ENCODE measurements at places on chromosomes 2 and 18.

- no peak overlapping the region for H3K27ac ChIP-seq
- no peaks in the 10 kb centered on the region for H3K4me1 ChIP-seq
- H3K36me3 ChIP-seq = no peaks in the 10 kb centered on the region
- no peak overlapping the region for H3K4me3 ChIP-seq
Observed at GRCh38 chr2:176678571-176678970, 409.3 kb downstream of the MTX2 start.

DNA sequence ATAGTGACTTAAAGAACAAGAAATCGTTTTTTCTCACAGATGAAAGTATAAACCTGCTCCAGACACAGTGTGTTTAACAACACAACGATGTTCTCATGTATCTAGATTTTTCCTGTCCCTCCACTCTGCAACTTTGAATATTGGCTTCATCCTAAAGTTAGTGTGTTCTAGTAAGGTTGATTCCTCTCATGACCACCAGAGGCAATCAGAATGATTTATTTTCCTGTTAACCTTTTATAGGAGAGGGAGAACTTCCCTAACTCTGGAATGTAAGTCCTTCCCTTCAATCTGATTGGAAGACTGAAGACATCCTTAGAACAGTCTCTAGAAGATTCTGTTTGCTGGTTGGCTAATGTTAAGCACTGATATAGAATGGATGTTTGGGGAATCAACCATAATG lies 41.0 kb upstream of the TAF4B start:
- H3K4me3 ChIP-seq = no peak overlapping the region
- no peak for DNase-seq
- peaks cover 15% of the 10 kb centered on the region for H3K4me1 ChIP-seq

GRCh38 chr2:152385650-152386049 lies 50.7 kb downstream of the FMNL2 start:
- H3K27ac ChIP-seq = no peak overlapping the region
- no peak overlapping the region for H3K4me3 ChIP-seq
- no peak for DNase-seq
- peaks cover 6% of the 10 kb centered on the region for H3K27me3 ChIP-seq
- H3K36me3 ChIP-seq = no peaks in the 10 kb centered on the region

- no peak overlapping the region for H3K4me3 ChIP-seq
- H3K36me3 ChIP-seq = no peaks in the 10 kb centered on the region
- H3K4me1 ChIP-seq = peaks cover 2% of the 10 kb centered on the region
- no peak for DNase-seq
Observed at GRCh38 chr2:173407646-173408045, 53.0 kb downstream of the CDCA7 start.

- H3K4me1 ChIP-seq = no peaks in the 10 kb centered on the region
- H3K27me3 ChIP-seq = peaks cover 3% of the 10 kb centered on the region
- H3K36me3 ChIP-seq = no peaks in the 10 kb centered on the region
- H3K4me3 ChIP-seq = no peak overlapping the region
Observed at GRCh38 chr2:88669482-88670214, 21.8 kb upstream of the RPIA start.

GRCh38 chr18:55421615-55422419 lies 166.2 kb downstream of the TCF4 start:
- no peak overlapping the region for H3K4me3 ChIP-seq
- peaks cover 7% of the 10 kb centered on the region for H3K4me1 ChIP-seq
- H3K27me3 ChIP-seq = peaks cover 31% of the 10 kb centered on the region
- DNase-seq = no peak
- no peaks in the 10 kb centered on the region for H3K36me3 ChIP-seq

- no peaks in the 10 kb centered on the region for H3K36me3 ChIP-seq
- H3K27ac ChIP-seq = no peak overlapping the region
- H3K27me3 ChIP-seq = peaks cover 6% of the 10 kb centered on the region
Observed at GRCh38 chr18:2199060-2199459, 372.2 kb downstream of the METTL4 start.

- H3K4me3 ChIP-seq = peak overlapping the region; percentile 86
- peaks cover 30% of the 10 kb centered on the region for H3K4me1 ChIP-seq
- H3K27ac ChIP-seq = peak overlapping the region; percentile 79
- DNase-seq = no peak
Observed at GRCh38 chr2:218323526-218324472, 31.5 kb upstream of the TMBIM1 start.

GRCh38 chr2:16466821-16467151 lies 198.8 kb downstream of the CYRIA start:
- H3K36me3 ChIP-seq = no peaks in the 10 kb centered on the region
- DNase-seq = no peak
- H3K4me3 ChIP-seq = no peak overlapping the region
- H3K27ac ChIP-seq = no peak overlapping the region
- H3K27me3 ChIP-seq = peaks cover 20% of the 10 kb centered on the region

DNA sequence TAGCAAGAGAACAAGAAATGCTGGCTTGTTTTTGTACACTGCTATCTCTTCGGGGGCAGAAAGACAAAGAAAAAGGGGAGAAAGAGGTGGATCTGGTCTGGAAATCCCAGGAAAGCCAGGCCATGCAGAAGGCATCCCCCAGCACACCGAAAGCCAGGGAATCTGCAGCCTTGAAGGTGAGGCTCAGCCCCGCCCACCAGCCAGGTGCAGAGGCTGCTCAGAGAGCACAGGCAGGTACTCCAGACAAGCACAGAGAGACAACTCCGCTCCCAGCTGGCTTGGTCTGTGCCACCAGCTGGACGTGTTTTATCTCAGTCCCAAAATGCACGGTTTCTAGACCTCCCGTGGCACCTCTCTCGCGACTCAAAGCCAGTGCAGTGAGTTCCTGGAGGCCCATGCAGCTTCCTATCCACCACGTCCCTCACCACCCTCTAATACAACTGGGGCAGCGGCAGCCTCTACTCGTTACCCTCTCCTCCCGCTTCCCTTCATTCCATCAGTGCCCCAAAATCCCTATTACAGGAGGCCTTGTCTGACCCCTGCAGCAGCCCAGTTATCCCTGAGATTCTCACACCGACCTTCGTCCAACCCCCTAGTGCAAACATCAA lies 62.8 kb downstream of the HDAC4 start:
- H3K27me3 ChIP-seq = no peaks in the 10 kb centered on the region
- DNase-seq = no peak
- no peak overlapping the region for H3K4me3 ChIP-seq
- peaks cover 24% of the 10 kb centered on the region for H3K4me1 ChIP-seq

- H3K4me3 ChIP-seq = no peak overlapping the region
- no peak for DNase-seq
- peaks cover 15% of the 10 kb centered on the region for H3K4me1 ChIP-seq
- no peak overlapping the region for H3K27ac ChIP-seq
Observed at GRCh38 chr18:76963936-76964335, 141.6 kb downstream of the ZNF236 start.

- peaks cover 2% of the 10 kb centered on the region for H3K4me1 ChIP-seq
- no peak overlapping the region for H3K4me3 ChIP-seq
- H3K27me3 ChIP-seq = no peaks in the 10 kb centered on the region
- DNase-seq = no peak
- H3K27ac ChIP-seq = no peak overlapping the region
Observed at GRCh38 chr2:178265851-178266250, 71.5 kb downstream of the OSBPL6 start.

- no peak overlapping the region for H3K4me3 ChIP-seq
- no peak for DNase-seq
- H3K27ac ChIP-seq = no peak overlapping the region
- no peaks in the 10 kb centered on the region for H3K4me1 ChIP-seq
Observed at GRCh38 chr18:10928011-10928771, 221.2 kb downstream of the PIEZO2 start.

GRCh38 chr2:178345951-178346350 lies 105.0 kb downstream of the PRKRA start:
- H3K36me3 ChIP-seq = no peaks in the 10 kb centered on the region
- peaks cover 56% of the 10 kb centered on the region for H3K27me3 ChIP-seq
- no peak overlapping the region for H3K4me3 ChIP-seq
- H3K27ac ChIP-seq = no peak overlapping the region

DNA sequence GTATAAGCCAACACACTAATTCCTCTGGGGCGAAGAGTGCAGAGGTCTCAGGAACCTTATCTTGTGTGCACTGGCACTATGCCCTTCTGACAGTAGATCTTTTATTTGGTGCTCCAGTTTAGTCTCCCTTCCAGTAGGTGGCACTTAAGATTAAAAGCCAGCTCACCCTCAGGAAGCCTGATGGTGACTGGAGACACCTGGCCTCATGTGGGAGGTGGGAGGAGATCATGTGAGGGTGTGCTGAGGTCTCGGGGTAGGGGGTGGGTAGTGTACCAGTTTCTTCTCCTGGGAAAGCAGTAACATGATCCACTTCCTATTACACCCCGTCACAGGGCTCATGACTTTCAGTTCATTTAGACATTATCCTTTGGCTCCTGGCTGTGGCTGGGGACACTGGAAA lies 654.9 kb downstream of the ADCYAP1 start:
- no peaks in the 10 kb centered on the region for H3K4me1 ChIP-seq
- DNase-seq = no peak
- H3K27me3 ChIP-seq = peaks cover 3% of the 10 kb centered on the region
- H3K4me3 ChIP-seq = no peak overlapping the region
- H3K36me3 ChIP-seq = no peaks in the 10 kb centered on the region
- H3K27ac ChIP-seq = no peak overlapping the region

DNA sequence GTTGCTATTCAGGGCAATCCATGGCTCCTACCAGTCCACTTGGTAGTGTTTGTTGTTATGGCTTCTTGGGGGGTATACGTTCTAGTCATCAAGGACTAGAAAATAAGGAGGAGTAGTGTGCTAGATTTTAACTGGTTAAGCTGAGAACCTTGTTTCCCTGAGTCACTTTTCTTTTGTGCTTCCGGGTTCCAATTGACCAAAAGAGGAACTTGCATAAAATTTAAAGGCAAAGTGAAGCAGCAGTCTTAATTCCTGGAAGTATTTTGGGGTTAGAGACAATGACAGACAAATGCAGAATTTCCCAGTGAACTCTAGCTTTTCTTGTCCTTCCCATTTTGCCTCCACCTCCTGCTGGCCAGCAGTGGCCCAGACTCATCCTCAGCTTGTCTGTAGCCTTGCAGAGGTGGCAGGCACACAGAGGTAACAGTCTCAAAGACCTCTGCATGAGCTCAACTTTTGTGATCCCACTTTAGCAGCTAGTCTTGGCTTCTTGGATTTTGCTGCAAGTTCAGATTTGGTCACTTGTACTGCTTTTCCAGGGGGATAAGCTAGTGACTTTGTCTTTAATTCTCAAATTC lies 1105.8 kb upstream of the NXPH2 start:
- no peaks in the 10 kb centered on the region for H3K27me3 ChIP-seq
- no peak for DNase-seq
- H3K4me1 ChIP-seq = no peaks in the 10 kb centered on the region
- H3K4me3 ChIP-seq = no peak overlapping the region
- H3K36me3 ChIP-seq = no peaks in the 10 kb centered on the region
- no peak overlapping the region for H3K27ac ChIP-seq

GRCh38 chr2:103166456-103167324 lies 404.9 kb downstream of the TMEM182 start:
- no peak overlapping the region for H3K27ac ChIP-seq
- H3K4me3 ChIP-seq = no peak overlapping the region
- no peaks in the 10 kb centered on the region for H3K4me1 ChIP-seq
- H3K36me3 ChIP-seq = no peaks in the 10 kb centered on the region

- H3K4me3 ChIP-seq = no peak overlapping the region
- no peak overlapping the region for H3K27ac ChIP-seq
- H3K27me3 ChIP-seq = peaks cover 4% of the 10 kb centered on the region
- H3K36me3 ChIP-seq = no peaks in the 10 kb centered on the region
- no peak for DNase-seq
- H3K4me1 ChIP-seq = no peaks in the 10 kb centered on the region
Observed at GRCh38 chr2:6524691-6525474, 340.8 kb downstream of the CMPK2 start.

- no peaks in the 10 kb centered on the region for H3K4me1 ChIP-seq
- DNase-seq = no peak
- no peaks in the 10 kb centered on the region for H3K27me3 ChIP-seq
- H3K4me3 ChIP-seq = no peak overlapping the region
- H3K27ac ChIP-seq = no peak overlapping the region
Observed at GRCh38 chr2:20641123-20641985, 9.5 kb downstream of the HS1BP3 start.

GRCh38 chr18:57040175-57040574 lies 106.7 kb upstream of the BOD1L2 start:
- no peaks in the 10 kb centered on the region for H3K27me3 ChIP-seq
- no peak overlapping the region for H3K4me3 ChIP-seq
- no peaks in the 10 kb centered on the region for H3K4me1 ChIP-seq
- no peak overlapping the region for H3K27ac ChIP-seq
- no peak for DNase-seq
- H3K36me3 ChIP-seq = no peaks in the 10 kb centered on the region

DNA sequence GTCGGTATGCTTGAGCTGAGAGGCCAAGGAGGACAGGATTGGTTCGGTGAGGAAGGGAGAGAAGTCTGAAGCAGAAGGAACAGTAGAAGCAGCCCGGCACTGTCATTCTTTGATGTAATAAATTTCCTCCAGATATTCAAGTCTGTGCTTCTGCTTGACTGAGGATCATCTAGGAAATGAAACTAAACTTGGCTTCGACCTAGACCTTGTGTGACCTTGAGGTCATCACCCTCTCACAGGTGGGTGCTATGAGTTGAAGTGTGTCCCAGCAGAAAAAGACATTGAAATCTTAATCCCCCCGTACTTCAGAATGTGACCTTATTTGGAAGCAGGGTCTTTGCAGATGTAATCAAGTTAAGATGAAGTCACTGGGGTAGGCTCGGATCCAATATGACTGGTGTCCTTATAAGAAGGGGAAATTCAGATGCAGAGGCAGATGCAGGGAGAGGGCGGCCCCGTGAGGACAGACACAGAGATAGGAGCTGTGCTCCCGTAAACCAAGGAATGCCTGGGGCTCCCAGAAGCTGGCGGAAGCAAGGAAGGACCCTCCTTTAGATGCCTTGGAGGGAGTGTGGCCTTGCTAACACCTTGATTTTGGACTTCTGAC lies 49.0 kb downstream of the PRKCE start:
- no peak for DNase-seq
- no peaks in the 10 kb centered on the region for H3K36me3 ChIP-seq
- no peaks in the 10 kb centered on the region for H3K4me1 ChIP-seq
- H3K27me3 ChIP-seq = no peaks in the 10 kb centered on the region
- peak overlapping the region; percentile 52 for H3K27ac ChIP-seq
- no peak overlapping the region for H3K4me3 ChIP-seq

DNA sequence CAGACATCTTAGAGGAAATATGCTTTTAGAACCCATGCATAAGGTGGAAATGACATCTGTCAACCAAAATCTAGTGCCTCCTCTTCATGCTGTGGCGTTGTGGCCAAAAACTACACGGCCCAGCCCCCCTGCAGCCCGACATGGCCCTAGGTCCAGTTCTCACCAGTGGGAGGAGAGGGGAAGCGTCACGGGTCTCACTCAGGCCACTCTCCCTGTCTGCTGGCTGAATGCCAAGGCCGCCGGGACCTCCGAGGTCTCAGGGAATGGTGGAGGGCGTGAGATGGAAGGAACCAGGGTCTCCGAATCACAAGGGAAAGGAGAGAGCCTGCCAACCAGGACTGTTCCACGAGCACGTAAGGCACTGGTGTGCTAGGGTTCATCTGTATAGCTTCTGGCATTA lies 361.0 kb downstream of the ANAPC1 start:
- peaks cover 6% of the 10 kb centered on the region for H3K27me3 ChIP-seq
- no peaks in the 10 kb centered on the region for H3K4me1 ChIP-seq
- no peak for DNase-seq
- H3K36me3 ChIP-seq = no peaks in the 10 kb centered on the region
- no peak overlapping the region for H3K27ac ChIP-seq
- H3K4me3 ChIP-seq = no peak overlapping the region

All from activated naive CD8-positive, alpha-beta T cell treated with anti-CD3 and anti-CD28 coated beads for 36 hours (primary cell).